ENCODE measurements at places on chromosomes 1 and 21. TPM values are rescaled to one million over a fixed set of nuclear protein-coding genes. Genes with fewer than 3 reads are reported as not detected.

SLAMF9 gene
- not detected for polyA plus RNA-seq

DNA sequence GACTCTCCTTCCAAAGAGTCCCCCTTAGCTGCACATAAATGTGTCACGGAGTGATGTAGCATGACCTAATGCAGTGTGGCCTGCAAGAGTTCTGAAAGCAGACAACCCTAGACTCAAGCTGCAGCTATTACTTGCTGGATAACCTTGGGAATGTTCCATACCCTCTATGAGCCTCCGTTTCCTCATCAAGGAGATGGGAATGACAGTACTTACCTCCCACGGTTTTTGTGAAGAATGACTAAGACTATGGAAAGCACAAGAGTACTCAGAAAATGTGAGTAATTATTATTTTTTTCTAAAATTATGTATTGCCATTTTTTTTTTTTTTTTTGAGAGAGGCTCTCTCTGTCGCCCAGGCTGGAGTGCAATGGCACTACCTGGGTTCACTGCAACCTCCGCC, 3.0 kb downstream of the TTC39A start:
- no peak overlapping the region for H3K4me3 ChIP-seq
- no peak overlapping the region for H3K27ac ChIP-seq
- no peaks in the 10 kb centered on the region for H3K36me3 ChIP-seq
- no peak for DNase-seq

GRCh38 chr1:57058652-57059501, 93.1 kb upstream of the C8B start:
- no peaks in the 10 kb centered on the region for H3K36me3 ChIP-seq
- H3K4me3 ChIP-seq: no peak overlapping the region

GRCh38 chr21:32082466-32082865, 196.4 kb downstream of the MIS18A start:
- H3K27me3 ChIP-seq: no peaks in the 10 kb centered on the region
- no peak overlapping the region for H3K27ac ChIP-seq
- no peak overlapping the region for H3K4me3 ChIP-seq
- no peaks in the 10 kb centered on the region for H3K4me1 ChIP-seq

CHML gene
- polyA plus RNA-seq: 3.9 TPM

Data from CD8-positive, alpha-beta memory T cell (primary cell).